ENCODE measurements at places on chromosomes 7 and 10. TPM values are rescaled to one million over a fixed set of nuclear protein-coding genes. Genes with fewer than 3 reads are reported as not detected.

DNA sequence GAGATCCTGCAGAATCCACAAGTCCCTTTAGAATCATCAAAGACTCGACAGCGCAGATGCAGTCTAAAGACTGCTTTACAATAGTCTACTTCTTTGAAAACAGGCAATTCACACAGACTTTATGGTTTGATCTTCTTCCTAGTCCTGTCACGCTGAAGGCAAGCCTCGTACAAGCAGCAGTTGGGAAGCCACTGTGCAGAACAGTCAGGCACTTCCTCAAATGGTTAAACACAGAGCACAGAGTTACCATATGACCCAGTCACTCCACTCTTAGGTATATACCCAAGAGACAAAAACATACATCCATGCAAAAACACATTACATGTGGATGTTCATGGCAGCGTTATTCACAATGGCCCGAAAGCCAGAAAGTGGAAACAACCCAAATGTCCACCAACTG, 41.4 kb downstream of the LRRC20 start:
- no peak for DNase-seq

DNA sequence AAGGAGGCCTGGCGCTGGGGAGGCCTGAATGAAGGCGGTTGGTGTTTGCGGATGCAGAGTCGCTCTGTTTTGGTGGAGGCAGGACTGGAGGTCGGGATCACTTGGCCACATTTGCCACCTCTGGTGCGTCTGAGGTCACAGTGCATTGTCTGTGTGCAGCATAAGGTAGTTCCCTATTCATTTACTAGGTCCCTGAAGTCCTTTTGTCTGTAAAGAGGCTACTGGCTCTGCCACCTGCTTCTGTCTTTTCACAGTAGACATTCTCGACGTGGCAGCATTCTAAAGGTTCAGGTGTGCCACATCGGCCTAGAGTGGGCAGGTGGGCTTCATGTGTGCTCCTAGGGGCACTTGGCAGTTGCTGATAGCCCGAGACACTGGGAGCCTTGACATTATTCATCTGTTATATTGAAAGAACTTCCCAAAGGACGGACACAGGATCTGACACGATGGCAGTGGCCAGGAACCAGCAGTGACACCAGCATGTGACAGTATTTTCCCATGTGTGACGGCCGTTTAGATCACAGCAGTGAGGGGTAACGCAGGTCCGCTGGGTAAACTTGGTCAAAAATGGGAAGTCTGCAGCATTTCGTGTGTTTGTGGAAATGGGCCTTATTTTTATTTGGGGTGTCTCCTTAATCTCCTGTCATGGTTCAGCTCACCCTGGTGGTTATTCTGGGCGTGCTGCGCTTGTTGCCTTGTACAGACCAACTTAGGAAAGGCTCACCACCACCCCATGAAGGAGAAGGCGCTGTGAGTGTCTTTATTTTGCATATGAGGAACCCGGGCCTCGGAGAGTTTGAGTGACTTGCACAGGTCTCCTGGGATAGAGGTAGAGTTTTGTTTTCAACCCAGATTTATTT, 5.9 kb downstream of the MGMT start:
- no peak for DNase-seq

DNA sequence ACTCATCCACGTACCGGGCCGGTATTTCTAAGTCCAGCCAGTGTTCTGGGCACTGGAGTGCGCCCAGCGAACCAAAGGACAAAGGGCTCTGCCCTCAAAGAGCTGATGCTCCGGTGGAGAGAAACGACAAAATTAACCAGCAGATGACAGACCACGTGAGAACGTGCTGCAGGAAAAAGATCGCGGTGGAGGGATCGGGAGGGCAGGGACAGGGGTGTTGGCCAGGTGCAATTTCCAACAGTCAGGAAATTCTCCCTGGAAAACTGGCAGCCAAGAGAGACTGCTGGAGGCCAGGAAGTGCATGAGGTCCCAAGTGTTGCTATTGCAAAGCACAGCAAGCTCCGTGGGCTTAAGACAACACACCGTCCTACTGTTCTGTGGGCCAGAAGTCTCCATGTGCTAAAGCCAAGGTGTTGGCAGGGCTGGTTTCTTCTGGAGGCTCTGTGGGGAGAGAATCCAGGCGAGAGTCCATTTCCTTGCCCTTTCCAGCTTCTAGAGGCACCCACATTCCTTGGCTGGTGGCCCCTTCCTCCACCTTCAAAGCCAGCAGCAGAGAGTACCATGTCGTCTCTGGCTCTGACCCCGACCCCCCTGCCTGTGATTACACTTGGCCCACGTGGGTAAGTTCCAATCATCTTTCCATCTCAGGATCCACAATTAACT, 21.3 kb upstream of the AMZ1 start:
- DNase-seq, result peak; percentile 21

DNA sequence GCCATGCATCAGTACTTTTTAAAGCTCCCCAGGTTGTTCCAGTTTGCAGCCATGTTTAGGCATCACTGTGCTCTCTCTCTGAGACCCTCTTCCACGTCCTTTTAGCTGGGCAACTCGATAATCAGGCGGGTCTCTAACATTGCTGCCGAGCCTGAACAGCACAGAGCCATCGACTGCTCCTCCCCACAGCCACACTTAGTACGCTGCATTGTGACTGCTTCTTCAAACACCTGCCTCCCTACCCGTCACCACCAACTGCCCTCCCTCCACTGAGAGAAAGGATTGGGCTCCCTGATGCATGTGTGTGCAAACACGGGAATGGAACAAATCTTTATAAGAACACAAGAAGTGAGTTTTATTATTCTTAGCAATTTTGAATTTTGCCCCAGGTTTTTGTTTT, 11.4 kb upstream of the TACR2 start:
- DNase-seq, result no peak

DNA sequence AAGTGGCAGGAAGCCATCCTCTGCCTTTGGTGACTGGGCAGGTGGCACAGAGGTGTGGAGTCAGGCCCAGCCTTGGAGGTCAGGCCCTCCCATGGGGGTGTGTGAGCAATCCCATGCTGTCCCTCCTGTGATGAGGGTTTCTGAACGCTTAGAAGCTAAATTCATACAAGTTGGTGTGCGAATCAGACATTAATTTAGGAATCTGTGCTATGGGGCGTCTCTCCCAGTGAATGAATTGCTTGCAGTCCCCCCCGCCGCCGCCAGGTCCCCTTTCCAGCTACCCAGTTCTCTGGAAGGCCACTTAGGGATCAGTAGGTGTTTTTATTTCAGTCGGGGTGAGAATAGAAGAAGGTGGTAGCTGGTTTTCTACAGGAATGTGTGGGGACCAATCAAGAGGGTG, 37.5 kb downstream of the LRRC18 start:
- DNase-seq, result no peak

GRCh38 chr7:85234730-85235129, 47.9 kb upstream of the SEMA3D start:
- no peak for DNase-seq

GRCh38 chr7:121544726-121545125, 148.6 kb upstream of the FAM3C start:
- no peak for DNase-seq

DNA sequence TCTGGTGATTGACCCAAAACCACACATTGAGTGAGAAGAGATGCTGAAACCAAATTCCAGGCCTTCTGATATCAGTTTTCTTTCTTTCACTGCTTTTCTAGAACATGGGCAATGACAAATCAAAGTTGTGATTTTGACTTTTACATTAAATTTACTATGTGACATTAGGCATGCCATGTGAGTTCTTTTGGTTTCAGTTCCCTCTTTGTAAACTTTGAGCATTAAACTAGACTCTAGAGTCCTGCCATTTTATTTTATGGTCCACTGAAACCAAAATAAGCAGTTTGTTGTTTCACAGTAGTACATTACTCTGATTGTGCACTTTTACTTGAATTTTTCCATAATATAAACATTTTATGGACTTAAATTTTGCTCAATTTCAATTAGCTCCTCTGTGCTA, 381.1 kb upstream of the SEMA3D start:
- DNase-seq, result no peak

GRCh38 chr10:68955355-68955831, 577 bp upstream of the DDX21 start:
- no peak for DNase-seq

DNA sequence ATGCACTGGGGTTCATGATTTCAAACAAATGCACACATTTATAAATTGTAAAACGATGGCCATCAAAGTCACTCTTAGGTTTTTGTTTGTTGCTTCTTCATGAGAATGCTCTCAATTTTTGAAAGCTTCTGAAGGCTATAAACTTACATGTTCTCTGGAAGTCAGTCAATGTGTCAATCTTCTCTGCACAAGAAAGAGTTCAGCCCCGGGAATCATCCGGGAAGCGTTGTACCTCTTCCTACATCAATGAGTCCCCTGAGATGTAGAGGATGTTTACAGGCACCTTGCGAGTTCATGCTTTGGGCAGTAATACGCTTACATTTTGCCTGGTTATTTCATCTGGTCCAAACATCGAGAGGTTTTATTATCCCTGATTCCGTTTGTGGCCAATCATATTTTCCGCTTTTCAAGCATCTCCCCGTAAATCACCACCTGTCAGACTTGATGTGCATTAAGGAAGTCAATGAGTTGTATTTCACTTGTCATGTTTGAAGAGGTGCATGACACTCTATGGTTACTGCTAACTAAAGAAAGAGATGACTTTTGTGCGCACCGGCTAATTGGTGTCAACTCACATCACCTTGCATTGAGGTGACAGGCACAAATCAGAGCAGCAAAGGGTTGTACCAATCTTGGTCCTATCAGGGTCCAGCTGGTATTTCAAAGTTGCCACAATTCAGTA, 750.7 kb downstream of the SORCS3 start:
- DNase-seq, result no peak

GRCh38 chr7:88396948-88397322, 90.2 kb upstream of the STEAP4 start:
- DNase-seq, result no peak

Gene NPSR1
- total RNA-seq, result not detected

Gene GIMAP5
- total RNA-seq, result 24.2 TPM

Gene INA
- total RNA-seq, result not detected

Gene LRGUK
- total RNA-seq, result 0.06 TPM

Gene ZPBP
- not detected for total RNA-seq

Gene TEX36
- total RNA-seq, result not detected

Gene BICC1
- total RNA-seq, result 11.9 TPM

Data from right cardiac atrium (tissue), 5 donors.